ENCODE measurements at places on chromosomes 11 and 22.

DNA sequence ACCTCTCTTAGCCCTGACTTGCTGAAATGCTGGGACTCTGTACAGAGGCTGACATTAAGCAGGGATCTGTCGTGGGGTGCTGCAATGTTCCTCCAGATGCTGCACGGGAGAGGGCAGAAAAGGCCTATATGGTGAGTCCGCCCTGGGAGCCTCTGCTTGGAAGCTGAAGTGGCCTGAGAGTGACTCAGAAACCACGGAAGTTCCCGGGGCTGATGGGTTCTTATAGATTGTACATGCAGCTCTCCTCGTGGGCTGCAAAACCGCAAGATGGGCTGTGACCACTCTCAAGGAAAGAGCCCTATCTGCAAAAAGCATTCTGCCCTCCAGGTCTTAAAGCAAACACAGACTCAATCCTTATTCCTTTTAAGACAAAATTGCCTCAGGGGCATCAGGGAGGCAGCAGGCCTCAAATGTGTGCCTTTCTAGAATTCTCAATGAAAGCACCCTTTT lies 5.8 kb upstream of the SLC43A3 start:
- DNase-seq: peak; percentile 97

DNA sequence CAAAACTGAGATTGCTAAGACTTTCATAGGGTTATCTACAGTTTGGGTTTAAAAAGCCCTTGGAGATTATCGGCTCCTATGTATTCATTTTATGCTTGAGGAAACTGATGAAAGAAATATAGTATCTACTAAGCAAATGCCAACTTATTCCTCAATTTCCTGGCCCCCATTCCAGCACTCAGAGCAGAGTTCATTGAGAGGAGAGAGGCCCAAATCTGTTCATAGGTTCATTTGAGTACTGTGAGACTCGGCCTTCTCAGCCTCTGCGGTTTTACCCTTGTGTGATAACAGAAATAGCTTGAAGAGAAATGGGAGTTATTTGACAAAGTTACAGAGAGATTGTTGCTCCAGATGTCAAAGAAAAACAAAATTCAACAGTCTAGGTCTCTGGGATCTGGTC lies 226.7 kb upstream of the ARHGAP42 start:
- no peak for DNase-seq

DNA sequence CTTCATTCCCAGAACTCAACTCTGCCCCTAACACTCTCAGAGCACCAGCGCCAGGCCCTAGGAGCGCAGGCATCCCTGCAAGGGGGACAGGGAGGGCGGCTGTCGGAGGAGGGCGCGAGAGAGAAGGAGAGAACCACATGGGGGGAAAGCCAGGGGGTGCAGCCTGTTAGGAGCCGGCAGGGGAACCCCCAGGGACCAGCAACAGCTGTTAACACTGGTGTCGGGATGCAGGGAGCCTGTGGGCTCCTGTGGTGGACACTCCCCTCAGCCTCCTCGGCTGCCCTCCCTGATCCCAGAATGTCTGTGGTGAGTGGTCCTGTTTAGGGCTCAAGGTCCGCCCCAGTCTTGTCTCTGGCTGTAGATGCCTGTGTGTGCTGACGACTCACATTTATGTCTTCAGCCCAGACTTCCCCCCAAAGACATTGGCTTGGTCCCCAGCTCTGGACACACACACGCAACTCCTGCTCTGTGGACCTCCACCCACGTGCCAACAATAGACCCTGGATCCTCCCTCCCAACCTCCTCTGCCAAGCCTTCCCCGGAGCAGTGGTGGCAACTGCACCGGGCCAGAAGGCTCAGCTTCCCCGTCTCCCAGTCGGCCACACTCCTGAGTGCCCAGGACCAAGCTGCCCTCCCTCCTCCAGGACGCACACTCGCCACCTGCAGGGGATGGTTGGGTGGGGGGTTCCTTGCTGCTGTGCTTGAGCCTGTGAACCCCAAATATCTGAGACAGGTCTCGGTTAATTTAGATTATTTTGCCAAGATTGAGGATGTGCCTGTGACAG lies 817 bp upstream of the IFITM5 start:
- peak; percentile 29 for DNase-seq

- DNase-seq: no peak
These were observed 355.6 kb downstream of the METTL15 start for GRCh38 chr11:28463826-28464225.

GRCh38 chr22:35705141-35705540 lies 12.5 kb upstream of the APOL5 start:
- no peak for DNase-seq

GRCh38 chr22:23675502-23676415 lies 15.1 kb upstream of the RGL4 start:
- DNase-seq: peak; percentile 16

DNA sequence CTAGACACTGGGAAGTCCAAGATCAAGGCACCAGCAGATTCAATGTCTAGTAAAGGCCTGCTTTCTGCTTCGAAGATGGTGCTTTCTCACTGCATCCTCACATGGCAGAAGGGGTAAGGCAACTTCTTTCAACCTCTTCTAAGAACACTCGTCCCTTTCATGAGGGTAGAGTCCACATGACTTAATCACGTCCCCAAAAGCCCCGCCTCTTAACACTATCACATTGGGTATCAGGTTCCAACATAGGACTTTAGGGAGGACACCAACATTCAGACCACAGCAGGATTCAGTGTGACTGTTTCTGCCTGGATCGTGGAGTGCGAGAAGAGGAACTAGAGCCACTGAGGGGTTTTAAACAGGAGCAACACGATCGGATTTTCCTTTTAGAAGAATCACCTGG lies 3.7 kb upstream of the TIRAP start:
- DNase-seq: no peak

DNA sequence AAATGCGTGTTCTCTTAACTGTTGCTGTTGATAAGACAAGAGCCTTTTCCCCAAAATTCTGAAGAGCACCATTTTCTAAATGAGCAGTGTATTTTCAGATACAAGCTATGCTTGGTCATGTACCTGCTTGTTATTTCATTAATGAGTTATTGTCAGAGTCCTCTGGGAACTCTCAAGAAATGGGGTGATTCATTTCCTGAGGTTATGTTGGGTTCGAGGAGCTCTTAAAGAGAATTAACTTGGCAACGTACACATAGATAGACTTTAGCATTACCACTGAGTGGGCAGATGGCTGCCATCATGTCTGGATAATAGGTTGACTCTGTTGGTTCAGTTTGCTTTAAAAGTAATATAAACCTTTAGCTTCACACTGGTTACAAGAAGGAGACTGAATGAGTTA lies 87.9 kb upstream of the SORL1-AS1 start:
- DNase-seq: no peak

DNA sequence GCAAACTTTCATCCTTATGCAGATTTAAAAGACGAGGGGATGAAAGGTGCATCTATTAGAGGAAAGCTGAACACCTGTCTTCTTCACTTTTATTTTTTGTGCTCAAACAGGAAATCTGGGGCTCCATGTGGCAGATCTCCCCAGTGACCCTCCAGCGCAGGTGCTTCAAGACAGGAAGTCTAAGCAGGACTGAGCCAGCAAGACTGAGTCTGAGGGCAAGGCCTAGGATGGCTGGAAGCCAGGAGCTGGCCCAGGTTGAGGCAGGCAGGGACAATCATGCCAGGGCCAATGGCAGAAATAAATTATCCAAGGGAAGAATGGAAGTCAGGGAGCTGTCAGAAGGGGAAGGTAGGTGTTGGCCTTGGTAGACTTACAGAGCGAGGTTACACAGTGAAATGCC lies 101.1 kb upstream of the SPON1 start:
- no peak for DNase-seq

- DNase-seq: no peak
These were observed 1.9 kb upstream of the GRAMD1B start for GRCh38 chr11:123428116-123428715.

All from suppressor macrophage treated with lipopolysaccharide for 1 hour (primary cell).